Activated T-helper 17 cell treated with anti-CD3 and anti-CD28 coated beads, Interleukin-2, amount 50 U/mL, for 72 hours (primary cell): ENCODE measurements at places on chromosomes 6 and 20. TPM values are rescaled to one million over a fixed set of nuclear protein-coding genes. Genes with fewer than 3 reads are reported as not detected.
A peak's percentile ranks its signal among the peaks of the same experiment; 100 is the strongest.

DNA sequence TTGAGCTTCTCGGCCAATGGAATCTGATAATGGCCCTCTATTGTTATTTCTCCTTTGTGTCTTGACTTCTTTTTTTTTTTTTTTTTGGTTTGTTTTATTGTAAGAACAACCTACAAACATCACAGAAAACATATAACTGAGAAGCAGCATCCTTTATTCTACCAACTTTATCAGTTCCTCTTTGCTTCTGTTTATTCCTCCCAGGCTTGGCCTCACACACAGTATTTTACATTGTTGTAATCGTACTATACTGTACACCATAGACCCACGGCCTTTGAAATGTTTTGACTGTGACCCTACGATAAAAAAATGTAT is 558 bp upstream of the CCDC167 start:
- ATAC-seq: no peak

GRCh38 chr6:67252663-67253062 is 1382.4 kb upstream of the ADGRB3 start:
- ATAC-seq: no peak

Gene PRKN
- total RNA-seq: 0.87 TPM

DNA sequence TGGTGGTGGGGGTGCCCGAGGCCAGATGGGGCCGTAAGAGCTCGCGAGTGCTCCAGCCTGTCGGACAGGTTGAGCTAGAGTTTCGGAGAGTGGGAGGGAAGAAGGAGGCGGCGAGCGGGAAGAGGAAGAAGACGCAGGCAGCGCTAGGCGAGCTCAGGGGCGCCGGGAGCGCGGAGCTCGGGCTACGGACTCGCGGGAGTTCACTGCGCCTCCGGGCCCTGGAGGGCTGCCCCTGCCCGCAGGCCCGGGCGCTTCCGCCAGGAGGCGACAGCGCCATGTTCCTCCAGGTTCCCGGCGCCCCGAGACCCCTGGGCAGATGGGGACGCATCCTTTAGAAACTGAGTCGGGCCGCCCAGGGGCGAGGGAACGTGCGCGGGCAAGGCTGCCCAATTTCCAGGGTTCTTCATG is 984 bp downstream of the TFAP2C start:
- ATAC-seq: no peak

DNA sequence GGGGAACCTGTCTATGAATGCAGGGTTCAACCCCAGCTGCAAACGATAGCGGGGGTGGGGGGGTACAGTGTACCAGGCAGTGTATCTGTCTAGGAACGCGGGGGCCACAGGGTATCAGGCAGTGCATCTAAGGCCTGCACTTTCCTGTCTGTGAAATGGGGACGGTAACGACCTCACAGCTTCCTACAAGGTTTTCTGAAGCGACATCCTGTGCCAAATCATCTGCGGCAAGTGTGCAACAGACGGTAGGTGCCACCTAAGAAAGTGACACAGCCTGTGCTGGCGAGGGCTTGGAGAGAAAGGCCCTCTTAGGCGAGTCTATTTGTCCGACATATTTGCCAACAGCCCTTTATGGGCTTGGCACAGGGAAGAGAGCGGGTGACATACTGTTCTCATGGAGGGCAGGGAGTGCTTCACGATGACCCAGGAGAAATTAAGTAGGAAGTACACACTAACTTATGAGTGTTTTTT is 3.8 kb downstream of the DIDO1 start:
- peak; percentile 28 for ATAC-seq

DNA sequence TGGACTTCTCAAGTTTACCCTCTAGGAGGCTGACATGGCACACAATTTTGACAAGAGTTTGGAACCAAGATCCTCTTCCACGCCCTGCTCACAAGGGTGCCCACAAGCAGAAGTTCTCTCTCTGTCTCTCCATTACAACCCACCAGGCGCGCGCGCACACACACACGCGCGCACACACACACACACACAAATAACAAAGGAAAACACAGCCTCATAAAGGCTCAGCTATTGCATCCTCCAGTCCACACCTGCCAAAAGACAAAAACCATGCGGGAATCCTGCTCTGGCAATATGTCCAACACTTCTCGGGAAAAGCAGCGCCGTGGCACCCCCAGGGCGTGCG is 870 bp downstream of the PAK5 start:
- ATAC-seq: no peak

DNA sequence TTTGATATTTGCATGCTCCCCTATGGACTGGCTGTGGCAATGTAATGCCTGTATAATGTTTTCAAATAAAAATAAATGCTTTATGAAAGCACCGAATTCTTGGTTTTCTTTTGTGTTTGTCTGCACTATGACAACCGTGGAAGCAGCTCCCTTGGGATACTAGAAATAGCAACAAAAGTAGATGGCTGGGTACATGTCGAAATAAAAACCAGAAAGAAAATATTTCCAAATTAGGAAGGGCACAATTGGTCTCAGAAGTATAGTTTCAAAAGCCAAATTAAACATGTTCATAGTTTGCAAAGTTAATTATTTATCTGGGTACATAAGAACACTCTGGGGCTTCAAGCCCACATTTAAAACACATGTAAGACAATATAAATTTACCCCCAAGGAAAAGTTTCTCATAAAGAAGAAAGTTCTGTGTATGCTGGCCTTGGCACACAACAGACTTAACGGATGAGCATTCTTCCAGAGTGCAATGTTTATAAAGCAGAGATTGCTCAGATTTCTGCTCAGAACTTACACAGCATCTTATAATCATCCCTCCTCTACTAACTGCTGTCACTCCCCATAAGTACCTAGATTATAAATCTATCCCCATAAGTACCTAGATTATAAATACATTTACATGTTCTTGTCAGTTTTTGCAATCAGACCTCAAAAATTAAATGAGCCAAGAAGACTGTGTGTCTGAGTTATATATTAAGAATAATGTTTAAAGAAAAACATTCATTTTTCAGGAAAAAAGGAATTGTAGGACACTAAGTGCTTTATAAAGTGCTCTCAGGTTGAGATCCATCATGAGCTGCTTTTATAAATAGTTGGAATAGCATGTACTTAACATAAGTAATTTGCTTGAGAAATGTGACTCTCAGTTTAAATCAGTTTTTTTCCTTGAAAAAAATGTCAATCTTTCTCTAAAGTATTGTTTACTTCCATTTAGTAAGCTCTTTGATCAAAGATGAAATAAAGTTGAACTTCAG is 230.2 kb upstream of the PLN start:
- no peak for ATAC-seq

DNA sequence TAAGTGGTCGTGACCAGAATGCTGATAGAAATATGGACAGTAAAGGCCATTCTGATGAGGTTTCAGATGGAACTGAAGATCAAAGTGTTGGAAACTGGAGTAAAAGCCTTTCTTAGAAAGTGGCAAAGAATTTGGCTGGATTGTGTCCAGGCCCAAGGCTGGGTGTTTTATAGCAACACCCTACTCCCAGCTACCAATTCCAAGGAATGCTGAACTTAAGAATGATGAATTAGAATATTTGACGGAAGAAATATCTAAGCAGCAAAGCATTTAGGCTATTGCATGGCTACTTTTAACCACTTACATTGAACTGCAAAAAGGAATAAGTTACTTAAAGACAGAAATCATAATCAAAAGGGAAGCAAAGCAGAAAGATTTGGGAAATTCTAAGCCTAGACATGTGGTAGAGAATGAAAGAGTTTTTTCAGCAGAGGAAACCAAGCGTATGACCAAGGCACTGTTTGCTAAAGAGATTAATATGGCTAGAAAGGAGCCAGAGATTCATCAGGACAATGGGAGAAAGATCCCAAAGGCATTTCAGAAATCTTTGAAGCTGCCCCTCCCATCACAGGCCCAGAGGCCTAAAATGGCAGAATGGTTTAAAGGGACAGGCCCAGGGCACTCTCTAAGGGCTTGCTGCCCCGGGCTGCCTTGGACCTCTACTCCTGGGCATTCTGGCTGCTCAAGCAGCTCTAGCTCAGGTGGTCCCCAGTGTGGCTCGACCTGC is 25.8 kb downstream of the SDHAF4 start:
- ATAC-seq: no peak
